ENCODE measurements at places on chromosomes 3 and 15.

DNA sequence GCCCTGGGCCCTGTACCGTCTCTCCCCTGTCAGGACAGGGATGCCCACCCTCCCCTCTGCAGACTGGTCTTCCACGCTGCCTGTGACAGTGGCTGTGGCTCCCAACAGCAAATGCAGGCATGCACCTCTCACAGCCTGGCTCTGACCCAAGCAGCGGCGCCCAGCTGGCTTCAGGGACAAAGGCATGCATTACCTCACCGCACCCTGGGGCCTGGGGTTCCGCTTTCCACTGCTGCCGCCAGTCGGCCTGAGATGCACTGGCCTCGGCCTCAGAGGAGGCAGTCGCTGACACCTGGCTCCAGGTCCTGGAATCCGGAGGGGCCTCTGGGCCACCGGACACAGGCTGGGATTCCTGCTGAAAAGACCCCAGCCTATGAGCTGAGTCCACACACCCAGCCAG, 70.3 kb downstream of the SCN5A start:
- DNase-seq: peak; percentile 48
- H3K27me3 ChIP-seq: peaks cover 4% of the 10 kb centered on the region
- no peak overlapping the region for H3K27ac ChIP-seq
- H3K4me1 ChIP-seq: peaks cover 5% of the 10 kb centered on the region
- H3K36me3 ChIP-seq: no peaks in the 10 kb centered on the region

DNA sequence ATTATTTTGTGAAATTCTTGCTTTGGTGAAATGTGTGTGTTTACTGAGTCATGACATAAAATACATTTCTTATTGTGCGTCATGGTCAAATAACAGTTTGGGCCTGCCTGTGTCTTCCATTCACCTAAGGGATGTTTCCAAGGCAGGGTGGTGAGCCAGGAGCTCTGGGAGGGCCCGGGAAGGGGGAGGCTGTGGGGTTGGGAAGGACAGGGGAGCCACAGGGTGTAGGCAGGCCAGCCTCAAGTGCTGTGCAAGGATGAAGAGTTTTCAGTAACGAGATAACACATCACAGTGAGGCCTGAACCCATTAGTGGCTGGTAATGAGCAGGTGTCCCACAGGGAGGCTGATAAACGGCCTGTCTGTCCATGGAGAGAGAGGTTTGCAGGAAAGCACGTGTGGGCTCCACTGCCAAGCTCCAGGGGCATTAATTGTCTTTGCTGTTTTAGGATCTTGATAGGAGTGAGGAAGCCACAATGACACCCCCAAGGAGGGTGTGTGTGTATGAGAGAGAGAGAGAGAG, 35.6 kb upstream of the SEC13 start:
- no peak overlapping the region for H3K4me3 ChIP-seq
- no peak overlapping the region for H3K27ac ChIP-seq
- no peaks in the 10 kb centered on the region for H3K4me1 ChIP-seq
- H3K27me3 ChIP-seq: peaks cover 25% of the 10 kb centered on the region

DNA sequence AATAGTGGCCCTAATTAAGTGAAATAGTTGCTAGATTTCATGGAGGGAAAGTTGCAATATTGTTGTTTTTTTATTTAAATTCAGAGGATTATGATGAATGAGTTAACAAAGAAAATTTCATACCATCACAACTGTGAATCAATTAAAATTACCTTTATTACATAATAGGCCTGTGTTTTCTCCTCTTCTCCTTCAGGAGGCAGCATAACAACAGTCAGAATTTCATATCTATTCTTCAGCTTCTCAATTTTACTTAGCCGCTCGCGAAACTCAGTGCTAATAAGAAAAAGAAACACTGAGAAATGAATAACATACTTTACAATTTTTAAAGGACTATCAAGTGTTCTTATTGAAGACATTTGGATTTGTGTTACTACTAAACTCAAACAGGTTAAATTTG, 29.4 kb downstream of the TTC14 start:
- H3K27ac ChIP-seq: no peak overlapping the region
- no peaks in the 10 kb centered on the region for H3K4me1 ChIP-seq
- no peak for DNase-seq
- no peaks in the 10 kb centered on the region for H3K36me3 ChIP-seq
- H3K27me3 ChIP-seq: peaks cover 27% of the 10 kb centered on the region
- H3K4me3 ChIP-seq: no peak overlapping the region

DNA sequence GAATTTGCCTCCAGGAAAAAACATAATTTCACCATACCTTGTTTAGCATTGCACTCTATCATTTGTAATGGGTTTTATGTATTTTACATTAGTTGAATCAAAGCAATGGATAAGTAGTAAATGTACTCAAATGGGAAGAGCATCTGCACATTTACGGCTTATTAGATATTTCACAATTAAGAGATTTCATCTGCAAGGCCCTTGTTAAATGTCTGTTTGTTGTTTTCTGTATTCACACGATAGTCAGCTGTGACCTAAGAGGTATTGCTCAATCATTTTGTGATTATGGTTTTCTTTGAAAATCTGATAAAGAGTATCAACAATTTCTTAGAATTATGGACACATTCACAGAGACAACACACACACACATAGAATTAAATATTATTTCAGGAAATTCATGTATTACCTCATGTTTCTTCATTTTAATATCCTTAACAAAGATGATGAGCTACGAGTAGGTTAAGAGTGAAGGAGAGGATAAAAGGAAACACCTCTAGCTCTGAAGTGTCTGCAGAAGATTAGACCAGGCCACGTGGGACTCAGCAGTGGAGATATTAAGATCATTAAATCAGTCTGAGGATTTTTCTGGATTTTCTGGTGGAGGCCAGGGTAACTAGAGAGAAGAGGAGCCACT, 121.9 kb upstream of the POU1F1 start:
- H3K4me1 ChIP-seq: no peaks in the 10 kb centered on the region
- no peaks in the 10 kb centered on the region for H3K36me3 ChIP-seq
- H3K27me3 ChIP-seq: peaks cover 2% of the 10 kb centered on the region
- H3K4me3 ChIP-seq: no peak overlapping the region
- no peak overlapping the region for H3K27ac ChIP-seq

DNA sequence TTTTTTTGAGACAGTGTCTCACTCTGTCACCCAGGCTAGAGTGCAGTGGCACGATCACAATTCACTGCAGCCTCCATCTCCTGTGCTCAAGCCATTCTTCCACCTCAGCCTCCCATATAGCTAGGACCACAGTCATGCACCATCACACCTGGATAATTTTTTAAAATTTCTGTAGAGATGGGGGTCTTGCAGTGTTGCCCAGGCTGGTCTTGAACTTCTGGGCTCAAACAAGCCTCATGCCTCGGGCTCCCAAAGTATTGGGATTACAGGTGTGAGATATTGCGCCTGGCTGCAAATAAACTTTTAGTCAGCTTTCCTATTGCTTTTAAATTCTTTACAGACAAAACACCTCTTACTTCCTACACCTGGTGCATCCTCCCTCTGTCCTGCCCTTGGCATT, 102.1 kb upstream of the VEPH1 start:
- no peak for DNase-seq
- H3K27me3 ChIP-seq: peaks cover 12% of the 10 kb centered on the region
- peaks cover 5% of the 10 kb centered on the region for H3K4me1 ChIP-seq
- H3K4me3 ChIP-seq: no peak overlapping the region
- H3K27ac ChIP-seq: no peak overlapping the region

DNA sequence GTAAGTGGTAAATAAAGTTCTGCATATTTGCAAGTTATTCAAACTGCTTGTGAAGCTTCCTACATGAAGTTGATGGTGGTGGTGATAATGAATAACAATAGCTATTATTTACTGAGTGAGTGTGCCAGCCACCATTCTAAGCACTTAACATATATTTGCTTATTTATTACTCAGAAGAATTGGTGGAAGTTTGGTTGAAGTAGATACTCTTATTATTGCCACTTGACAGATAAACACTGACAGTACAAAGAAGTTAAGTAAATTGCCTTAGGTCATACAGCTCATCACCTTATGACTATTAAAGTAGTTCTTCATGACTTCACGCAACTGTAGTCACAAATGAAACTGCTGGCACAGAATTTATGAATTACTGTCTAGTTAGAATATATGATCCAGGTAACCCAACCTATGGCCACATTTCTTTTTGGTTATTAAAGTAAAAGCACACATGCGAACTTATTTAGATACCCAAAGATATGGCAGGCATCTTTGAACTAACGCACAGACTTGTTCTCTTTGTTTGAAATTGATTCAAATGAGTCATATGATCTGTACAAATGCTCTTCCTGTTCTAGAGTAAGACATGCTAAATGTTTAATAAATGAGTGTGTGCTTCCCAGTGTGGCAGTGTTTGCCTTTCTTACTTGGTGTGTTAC, 99.8 kb upstream of the NR2F2 start:
- DNase-seq: no peak
- no peak overlapping the region for H3K4me3 ChIP-seq
- peak overlapping the region; percentile 11 for H3K27ac ChIP-seq
- H3K27me3 ChIP-seq: no peaks in the 10 kb centered on the region

DNA sequence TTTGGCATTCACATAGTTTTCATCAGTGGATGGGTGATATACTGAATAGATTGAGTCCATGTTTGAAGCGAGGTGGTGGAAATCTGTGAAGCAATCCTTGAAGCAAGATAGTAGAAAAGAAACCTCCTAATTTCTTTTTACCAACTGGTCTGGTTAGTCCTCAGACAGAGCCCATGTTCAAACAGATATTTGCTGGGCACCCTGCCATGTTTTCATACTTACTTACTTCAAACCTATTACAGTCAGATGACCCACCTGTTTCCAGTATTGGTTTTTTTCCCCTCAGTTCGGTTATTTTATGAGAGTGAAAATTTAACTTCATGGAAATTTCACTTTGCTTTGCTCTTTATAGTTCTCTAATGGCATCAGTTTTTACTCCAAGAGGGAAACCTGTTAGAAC, 23.7 kb downstream of the EXOSC7 start:
- H3K27me3 ChIP-seq: no peaks in the 10 kb centered on the region
- no peak overlapping the region for H3K4me3 ChIP-seq
- H3K4me1 ChIP-seq: peaks cover 24% of the 10 kb centered on the region
- H3K36me3 ChIP-seq: peaks cover 44% of the 10 kb centered on the region

DNA sequence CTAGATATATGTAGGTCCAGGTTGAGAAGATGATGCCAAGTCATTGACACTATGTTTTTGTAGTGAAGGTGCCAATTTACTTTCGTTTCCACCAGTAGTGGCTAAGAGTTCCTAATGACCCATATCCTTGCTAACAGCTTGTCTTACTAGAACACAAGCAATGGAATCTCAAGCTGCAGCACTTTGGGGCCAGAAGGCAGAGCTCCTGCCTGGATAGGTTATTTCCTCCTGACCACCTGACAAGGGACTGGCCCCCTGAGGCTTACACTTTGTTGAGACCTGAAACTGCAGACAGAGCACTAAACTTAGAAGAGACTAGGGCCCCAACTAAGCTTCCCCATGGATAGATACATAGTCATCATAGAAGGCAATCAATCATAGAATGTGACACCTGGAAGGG, 11.7 kb downstream of the ONECUT1 start:
- DNase-seq: no peak
- H3K27me3 ChIP-seq: peaks cover 90% of the 10 kb centered on the region
- no peak overlapping the region for H3K4me3 ChIP-seq
- peaks cover 2% of the 10 kb centered on the region for H3K4me1 ChIP-seq

Measured in mesothelial cell of epicardium (in vitro differentiated cells).